Fibroblast of mammary gland (primary cell): ENCODE measurements at places on chromosomes 1 and 21.

DNA sequence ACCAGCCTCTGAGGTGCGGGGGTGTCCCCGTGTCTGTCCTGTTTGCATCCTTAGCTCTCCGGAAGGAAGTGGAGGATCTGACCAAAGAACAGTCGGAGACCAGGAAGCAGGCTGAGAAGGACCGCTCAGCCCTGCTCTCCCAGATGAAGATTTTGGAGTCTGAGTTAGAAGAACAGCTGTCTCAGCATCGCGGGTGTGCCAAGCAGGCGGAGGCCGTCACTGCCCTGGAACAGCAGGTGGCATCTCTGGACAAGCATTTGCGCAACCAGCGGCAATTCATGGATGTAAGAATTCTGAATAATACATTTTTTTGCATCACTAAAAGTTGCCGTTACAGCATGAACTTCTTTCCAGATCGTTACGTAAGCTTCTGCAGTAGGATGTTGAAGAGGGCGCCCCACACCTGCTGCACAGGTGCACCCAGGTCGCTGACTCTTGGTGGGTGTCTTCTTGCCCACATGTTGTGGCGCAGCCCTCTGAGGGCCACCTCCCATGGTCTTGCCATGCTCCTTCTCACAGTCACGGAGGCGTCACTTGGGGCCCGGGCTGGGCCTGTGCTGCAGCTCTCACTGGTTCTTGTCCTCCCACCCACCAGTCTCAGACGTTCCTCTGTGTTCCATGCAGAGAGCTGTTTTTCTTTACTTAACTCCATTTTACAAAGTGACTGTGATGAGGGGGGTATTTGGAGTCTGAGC is 61.3 kb upstream of the DIP2A start:
- DNase-seq, result no peak

GRCh38 chr21:46555678-46556077 is 49.2 kb downstream of the S100B start:
- DNase-seq, result no peak

GRCh38 chr1:104932949-104933679 is 1183.4 kb downstream of the AMY1C start:
- no peak for DNase-seq

DNA sequence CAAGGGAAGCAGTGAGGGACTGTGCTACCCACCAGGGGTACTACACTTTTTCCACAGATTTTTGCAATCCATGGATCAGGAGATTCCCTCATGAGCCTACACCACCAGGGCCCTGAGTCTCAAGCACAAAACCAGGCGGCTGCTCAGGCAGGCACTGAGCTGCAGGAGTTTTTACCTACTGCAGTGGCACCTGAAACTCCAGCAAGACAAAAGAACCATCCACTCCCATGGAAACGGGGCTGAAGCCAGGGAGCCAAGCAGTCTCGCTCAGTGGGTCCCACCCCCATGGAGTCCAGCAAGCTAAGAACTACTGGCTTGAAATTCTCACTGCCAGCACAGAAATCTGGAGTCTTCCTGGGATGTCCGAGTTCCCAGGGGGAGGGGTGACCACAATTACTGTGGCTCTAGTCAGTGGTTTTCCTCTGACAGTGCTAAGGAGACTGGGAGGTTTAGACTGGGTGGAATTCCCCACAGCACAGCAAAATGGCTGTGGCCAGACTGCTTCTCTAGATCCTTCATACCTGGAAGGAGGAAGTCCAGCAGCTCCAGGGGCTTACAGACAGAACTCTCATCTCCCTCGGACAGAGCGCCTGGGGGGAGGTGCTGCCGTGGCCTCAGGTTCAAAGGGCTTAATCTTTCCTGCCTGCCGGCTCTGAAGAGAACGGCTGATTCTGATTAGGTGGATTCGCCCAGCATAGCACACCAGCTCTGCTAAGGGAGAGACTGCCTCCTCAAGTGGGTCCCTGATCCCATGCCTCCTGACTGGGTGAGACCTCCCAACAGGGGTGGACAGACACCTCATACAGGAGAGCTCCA is 437.8 kb downstream of the LTN1 start:
- no peak for DNase-seq

DNA sequence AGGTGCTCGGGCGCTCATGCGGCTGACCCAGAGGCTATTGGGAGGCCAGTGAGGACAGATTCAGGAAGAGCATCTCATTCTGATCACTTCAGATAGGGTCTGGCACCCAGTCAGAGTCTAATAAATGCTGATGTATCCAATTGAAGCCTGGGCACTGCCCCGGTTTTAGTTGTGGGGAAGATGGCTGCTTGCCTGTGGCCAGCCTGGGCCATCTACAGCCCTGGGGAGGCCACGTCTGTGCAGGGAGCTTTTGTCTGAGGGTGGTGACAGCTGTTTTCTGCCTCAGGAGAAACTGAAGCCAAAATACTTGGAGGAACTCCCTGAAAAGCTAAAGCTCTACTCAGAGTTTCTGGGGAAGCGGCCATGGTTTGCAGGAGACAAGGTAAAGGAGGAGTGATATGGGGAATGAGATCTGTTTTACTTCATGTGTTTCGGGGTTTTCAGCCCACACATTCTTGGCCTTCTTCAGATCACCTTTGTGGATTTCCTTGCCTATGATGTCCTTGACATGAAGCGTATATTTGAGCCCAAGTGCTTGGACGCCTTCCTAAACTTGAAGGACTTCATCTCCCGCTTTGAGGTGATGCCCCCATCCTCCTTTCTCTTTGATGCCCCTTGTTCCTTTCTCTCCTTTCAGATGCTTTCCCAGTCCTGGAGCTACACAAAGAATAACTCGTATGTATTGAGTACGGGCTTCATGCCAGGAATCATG is 2.8 kb downstream of the GSTM5 start:
- DNase-seq, result no peak

- peak; percentile 86 for DNase-seq
Observed at GRCh38 chr1:204323887-204324286, 35.8 kb downstream of the PLEKHA6 start.

GRCh38 chr21:36297938-36298572 is 21.9 kb upstream of the MORC3 start:
- DNase-seq, result no peak

DNA sequence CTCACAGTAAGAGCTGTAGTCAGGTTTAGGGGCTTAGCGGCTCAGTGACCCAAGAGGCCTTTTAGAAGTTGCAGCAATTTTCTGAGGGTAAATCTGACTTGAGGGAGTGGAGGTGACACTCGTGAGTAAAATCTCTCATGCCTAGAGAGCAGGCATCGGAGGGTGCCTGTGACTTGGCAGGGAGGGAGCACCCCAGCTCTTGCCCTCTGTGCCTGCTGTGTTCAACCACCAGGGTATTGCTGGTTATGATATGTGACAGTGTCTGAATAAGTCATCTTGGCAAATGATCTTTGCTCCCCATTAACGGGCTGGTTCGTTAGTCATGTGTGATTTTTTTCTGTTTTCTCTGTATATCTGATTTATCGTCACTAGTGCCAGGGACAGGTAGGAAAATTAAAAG is 5.9 kb downstream of the MAN1C1 start:
- no peak for DNase-seq

DNA sequence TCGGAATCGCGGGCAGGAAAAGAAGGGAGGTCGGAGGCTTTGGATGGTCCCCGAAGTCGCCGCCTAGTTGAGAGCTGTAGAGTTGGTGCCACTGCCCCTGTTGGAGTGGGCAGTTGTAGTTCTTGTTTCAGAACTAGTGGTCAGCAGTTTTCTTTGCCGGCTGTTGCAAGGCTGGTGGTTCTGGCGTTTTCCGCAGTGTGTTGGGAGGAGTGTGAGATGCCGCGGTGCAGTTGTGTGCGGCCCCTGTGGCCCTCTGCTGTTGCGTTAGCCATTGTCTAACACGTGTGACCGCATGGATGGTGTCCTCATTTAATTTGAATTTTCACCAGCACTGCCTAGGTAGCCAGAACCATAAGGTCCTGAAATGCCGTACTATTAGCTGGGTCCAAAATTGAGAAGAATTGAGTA is 1.4 kb downstream of the ARF1 start:
- no peak for DNase-seq

DNA sequence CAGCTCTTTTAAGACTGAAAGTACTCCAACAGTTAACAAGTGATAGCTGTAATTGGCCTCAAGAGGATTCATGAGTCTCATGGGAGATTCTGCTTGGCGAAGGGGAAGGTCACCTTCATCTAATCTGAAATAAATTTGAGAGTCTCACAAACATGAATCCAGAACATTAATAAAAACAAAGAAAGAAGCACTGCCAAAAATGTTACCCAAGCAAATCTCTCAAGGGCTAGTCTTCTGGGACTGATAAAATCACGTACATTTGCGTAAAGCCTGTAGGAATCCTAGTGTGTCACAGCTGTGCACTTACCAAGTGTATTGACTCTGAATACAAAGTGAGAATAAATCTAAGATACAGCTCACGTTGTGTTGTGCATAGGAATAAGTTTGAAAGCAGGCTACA is 21.2 kb upstream of the NUF2 start:
- no peak for DNase-seq

- no peak for DNase-seq
Observed at GRCh38 chr1:232939748-232940147, 10.7 kb upstream of the NTPCR start.

GRCh38 chr1:225937048-225937968 is 3.7 kb downstream of the LEFTY2 start:
- DNase-seq, result no peak

GRCh38 chr1:235640580-235640979 is 9.0 kb downstream of the GNG4 start:
- DNase-seq, result no peak

- peak; percentile 66 for DNase-seq
Observed at GRCh38 chr1:234495231-234495990, 16.4 kb upstream of the TARBP1 start.

DNA sequence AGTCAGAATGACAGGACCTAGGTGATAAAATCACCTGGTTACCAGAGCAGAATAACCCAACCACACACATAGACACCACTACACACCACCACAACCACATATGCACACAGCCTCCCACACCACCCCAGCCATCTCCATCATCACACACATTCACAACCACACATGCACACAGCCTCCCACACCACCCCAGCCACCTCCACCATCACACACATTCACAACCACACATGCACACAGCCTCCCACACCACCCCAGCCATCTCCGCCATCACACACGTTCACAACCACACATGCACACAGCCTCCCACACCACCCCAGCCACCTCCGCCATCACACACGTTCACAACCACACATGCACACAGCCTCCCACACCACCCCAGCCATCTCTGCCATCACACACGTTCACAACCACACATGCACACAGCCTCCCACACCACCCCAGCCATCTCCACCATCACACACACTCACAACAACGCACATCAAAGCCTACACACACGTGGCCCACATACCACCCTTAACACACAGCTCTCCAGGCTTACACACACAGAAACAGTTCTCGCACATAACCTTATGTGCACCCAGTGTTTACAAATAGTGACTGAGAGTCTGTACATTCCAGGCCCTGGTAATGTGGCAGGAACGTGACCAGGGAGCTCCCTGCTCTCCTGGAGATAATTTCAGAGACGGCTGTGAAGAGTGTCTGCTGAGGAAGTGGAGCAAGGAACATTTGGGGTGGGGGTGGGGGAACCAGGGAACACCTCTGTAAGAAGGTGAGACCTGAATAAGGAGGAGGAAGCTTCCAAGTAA is 3.3 kb upstream of the GJB3 start:
- no peak for DNase-seq
